ENCODE measurements at places on chromosomes 11 and 22.
A peak's percentile ranks its signal among the peaks of the same experiment; 100 is the strongest.

DNA sequence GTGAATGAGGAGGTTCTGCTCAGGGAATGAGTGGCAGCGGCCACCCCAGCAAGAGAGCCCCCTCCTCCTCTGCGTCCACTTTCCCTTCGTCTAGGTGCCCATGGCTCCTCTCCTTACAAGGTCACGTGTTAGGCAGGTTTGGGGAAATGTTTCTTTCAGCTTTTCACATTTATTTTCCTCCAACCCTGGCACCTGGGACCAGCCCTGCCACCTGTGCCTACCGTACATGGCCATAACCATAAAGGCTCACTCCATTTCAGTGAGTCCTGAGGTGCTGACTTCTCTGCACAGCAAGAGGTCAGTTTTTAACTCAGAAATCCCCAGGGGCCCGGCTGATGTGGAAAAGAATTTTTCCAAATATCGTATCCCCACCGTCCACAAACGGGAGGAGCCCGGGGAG is 71.2 kb downstream of the FLI1 start:
- DNase-seq, result no peak

GRCh38 chr11:60959431-60959830 is 7.5 kb upstream of the SLC15A3 start:
- no peak for DNase-seq

DNA sequence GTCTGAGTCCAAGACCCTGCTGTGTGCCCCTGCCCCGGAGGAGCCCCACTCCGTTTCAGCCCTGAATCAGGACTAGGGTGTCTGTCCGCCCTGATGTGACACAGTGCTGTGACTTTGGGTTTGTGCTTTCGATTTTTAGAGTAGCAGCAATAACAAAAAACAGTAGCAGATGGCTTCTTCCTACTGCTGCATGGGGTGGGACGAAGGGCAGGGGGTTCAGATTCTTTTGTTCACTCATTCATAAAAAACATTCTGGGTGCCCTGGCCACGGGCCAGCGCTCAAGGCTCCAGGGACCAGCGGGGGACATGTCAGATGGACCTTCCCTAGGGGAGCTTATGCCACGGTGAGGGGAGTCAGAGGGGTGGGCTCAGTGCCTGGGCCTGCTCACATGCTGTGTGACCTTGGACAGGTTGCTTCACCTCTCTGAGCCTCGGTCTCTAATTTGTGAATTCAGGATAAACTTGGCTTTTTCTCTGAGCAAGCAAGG is 24.6 kb upstream of the PRR5 start:
- DNase-seq, result no peak

GRCh38 chr11:129855086-129855485 is 39.4 kb downstream of the TMEM45B start:
- no peak for DNase-seq

DNA sequence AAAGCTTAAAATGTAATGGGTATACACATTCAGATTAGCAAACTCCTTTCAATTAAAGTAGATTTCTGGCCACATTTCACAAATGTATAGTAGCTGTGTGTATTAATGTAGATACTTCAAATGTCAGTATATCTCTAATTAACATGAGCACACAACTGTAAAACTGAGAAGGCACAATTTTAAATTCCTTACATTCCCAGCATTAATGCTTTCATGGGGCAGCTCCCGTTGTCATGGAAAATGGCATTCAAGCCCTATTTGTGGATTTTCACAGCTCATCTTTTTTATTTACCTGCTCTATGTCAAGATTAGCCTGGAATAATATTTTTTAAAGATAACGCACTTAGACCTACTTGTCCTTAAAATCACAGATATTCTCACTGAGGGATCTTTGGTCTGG is 113.6 kb upstream of the SOX6 start:
- no peak for DNase-seq

GRCh38 chr22:50162391-50162956 is 8.1 kb upstream of the PANX2 start:
- DNase-seq, result no peak

- peak; percentile 28 for DNase-seq
Observed at GRCh38 chr11:124069429-124070401, 28.6 kb upstream of the OR10G7 start.

DNA sequence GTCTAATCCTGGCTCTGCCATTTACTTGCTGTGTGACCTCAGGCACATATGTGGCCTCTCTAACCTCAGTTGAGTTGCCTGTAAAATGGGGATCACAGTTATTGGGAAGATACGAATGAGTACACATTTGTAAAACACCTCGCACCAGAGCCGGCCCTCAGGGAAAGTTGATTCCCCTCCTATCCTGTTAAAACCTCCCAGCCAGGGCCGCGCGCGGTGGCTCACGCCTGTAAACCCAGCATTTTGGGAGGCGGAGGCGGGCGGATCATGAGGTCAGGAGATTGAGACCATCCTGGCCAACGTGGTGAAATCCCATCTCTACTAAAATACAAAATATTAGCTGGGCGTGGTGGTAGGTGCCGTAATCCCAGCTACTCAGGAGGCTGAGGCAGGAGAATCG is 7.8 kb upstream of the MYBPC3 start:
- no peak for DNase-seq

DNA sequence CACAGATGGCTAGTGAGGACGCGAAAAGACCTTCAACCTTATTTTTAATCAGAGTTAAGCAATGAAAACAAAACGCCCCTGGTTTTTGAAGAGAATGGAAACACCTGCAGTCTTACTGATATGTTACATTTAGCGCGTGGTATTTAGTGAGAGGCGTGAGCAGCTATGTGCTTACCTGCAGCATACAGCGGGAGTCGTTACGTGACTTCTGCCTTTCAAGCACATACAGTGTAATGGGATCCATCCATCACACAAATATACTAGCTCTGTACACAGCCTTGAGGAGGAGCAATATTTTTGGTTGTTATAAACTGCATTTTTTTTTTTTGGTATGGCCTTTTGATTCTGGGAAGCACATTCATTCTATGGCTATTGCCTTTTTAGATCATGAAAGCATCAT is 5.5 kb downstream of the KRTAP5-2 start:
- no peak for DNase-seq

DNA sequence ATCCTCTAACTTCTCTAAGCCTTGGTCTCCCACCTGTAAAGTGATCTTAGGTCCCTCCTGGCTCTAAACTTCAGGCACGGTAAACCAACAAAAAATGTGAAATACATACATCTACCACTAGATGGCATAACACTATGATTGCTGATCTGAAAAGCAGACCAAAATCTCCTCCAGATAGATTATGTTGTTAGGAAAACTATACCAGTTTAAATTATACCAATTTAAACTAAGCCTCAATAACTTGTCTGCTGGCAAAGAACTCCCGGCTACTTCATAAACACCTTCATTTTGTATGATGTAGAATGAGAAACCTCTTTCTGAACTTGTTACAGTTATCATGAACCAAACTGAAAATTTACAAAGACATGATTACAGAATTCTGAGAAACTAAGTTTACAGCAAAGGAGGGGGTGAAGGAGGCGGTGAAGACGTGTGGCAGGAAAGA is 85.9 kb downstream of the SBF2 start:
- no peak for DNase-seq

DNA sequence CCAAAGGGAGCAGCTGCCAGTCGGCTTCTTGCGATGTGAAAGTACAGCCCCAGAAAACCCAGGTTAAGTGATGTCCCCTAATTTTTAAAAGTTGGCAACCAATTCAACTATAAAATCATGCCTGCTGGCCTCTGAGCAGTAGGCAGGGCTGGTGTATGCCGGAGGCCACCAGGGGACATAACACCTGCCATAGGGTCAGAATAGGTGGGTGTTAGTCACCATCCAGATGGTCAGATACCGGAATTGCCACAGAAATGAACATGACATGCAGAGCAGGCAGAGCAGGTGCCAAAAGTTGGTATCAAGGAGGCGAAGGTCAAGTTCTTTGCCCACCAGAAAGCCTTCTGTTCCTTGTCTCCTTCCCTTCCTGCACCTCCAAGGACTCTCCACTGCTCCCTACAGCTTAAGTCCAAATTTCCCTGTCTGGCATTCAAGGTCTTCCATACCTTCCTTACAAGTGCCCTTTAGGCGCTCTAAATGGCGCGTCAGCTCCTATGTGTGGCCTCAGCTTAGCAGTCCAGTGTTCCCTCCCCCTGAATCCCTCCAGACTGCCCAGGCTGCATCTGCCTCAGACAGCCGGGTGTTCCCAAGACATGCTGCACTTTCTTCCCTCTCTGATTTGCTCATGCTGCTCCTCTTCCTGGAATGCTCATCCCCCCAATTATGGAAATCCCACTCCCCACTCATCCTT is 45.1 kb downstream of the PTPRJ start:
- no peak for DNase-seq

- DNase-seq, result no peak
Observed at GRCh38 chr11:73716153-73717056, 44.5 kb downstream of the RAB6A start.

- peak; percentile 58 for DNase-seq
Observed at GRCh38 chr22:30694171-30694639, 469 bp upstream of the OSBP2 start.

GRCh38 chr22:37640591-37641560 is 1.4 kb downstream of the SH3BP1 start:
- DNase-seq, result no peak

DNA sequence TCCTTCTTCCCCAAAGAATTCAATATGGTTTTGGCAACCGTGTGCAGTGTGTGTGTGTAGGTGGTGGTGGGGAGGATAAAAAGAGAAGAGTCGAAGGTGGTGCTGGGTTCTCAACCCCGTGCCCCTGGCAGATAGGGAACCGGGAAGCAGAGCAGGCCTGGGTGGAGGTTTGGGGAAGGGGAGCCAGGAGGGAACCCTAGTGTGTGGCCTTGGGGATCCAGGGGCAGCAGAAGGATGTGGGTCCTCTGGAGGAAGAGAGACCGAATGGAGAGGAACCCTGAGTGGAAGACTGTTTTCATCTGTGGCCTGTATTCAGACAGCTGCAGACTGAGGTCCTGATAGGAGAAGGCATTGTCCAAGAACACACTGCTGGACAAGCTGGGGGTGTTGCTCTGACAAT is 73.3 kb upstream of the B3GAT1 start:
- no peak for DNase-seq

GRCh38 chr22:48044487-48045060 is 1282.1 kb downstream of the TBC1D22A start:
- DNase-seq, result no peak

GRCh38 chr11:79304599-79305212 is 136.1 kb downstream of the TENM4 start:
- no peak for DNase-seq

GRCh38 chr22:24053481-24054226 is 42.5 kb downstream of the CABIN1 start:
- DNase-seq, result no peak

- no peak for DNase-seq
Observed at GRCh38 chr11:69702769-69703452, 911 bp downstream of the FGF19 start.

- no peak for DNase-seq
Observed at GRCh38 chr22:23553438-23553837, 26.7 kb downstream of the IGLL1 start.

- DNase-seq, result no peak
Observed at GRCh38 chr11:35798983-35799382, 136.4 kb downstream of the TRIM44 start.

GRCh38 chr22:49812838-49813237 is 14.8 kb downstream of the BRD1 start:
- no peak for DNase-seq

DNA sequence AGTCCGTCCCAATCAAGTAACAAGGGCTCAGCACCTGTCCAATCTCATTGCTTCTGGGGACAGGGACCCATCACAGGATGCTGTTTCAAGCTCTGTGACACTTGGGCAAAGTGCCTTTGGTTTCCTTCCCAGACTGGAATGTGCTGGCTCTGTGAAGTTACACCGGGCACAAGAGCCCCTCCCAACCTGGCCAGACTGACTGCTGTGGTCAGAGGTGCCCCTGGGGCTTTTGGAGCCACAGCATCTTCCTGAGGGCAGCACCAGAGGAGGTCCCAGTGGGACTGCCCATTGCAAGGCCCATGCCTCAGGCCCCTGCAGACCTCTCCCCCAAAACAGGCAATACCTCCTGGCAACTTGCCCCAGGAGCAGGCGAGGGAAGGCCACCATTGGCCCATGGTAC is 155.2 kb upstream of the GRK3 start:
- no peak for DNase-seq

- no peak for DNase-seq
Observed at GRCh38 chr11:37449146-37449545, 851.1 kb upstream of the RAG2 start.

DNA sequence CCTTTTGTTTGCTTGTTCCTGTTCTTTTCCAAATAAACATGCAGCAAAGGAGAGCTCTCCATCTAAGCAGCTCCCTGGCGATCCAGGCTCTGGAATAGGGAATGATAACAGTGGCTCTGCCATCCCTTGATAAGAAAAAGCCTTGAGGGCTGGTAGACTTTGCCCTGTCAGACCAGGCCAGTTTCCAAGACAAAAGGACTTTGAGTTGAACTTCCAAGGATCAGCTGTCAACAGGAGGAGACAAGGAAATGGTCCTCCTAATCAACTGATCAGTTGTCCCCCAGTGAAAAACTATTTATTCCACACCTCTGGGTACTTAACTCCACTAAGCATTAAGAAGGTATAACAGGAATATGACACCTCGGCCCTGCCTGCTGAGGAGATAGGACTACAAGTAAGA is 127.8 kb downstream of the PARVA start:
- no peak for DNase-seq

- no peak for DNase-seq
Observed at GRCh38 chr11:16797776-16798175, 59.3 kb downstream of the C11orf58 start.

DNA sequence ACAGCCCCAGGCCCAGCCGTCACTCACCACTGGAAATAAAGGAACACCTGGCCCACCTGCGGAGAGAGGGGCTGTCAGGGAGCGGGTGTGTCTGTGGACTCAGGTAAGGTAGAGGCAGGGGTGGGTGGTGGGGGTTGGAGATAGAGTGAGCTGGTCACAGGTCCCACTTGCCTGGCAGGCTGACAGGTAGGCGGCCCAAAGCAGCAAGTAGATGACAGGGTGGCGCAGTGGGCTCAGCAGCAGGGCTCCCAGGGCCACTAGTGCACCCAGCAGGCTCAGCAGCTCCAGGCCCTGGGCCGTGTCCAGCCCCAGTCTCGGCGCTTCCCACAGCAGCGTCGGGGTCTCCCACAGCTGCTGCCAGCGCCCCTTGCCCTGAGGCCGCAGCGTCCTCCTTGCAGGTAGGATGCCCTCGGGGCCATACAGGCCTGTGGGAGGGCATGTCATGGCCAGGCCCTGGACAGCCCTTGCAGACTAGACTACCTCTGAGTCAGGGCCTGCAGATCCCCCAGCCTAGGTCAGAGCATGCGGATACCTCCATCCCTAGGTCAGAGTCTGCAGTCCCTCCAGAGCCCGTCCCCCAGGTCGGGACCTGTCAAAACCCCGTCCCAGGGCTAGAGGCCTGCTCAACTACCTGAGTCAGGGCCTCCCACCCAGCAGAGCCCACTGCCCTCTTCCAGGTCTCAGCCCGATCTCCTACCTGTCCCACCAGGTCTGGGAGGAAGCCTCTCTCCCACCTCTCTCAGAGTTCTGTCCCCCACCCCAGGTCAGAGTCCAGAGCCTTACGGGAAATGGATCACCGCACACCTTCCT is 686 bp downstream of the LMF2 start:
- DNase-seq, result no peak

- no peak for DNase-seq
Observed at GRCh38 chr22:19607192-19608002, 83.2 kb upstream of the CLDN5 start.

GRCh38 chr11:11841723-11842420 is at the start of gene USP47:
Gene USP47 (plus strand): TSS chr11:11841972. CDS start chr11:11842186, 214 bp downstream.
- peak; percentile 96 for DNase-seq

GRCh38 chr11:83957038-83957900 is 671.1 kb upstream of the CCDC90B start:
- DNase-seq, result no peak

GRCh38 chr11:3913921-3914320 is 58.5 kb downstream of the STIM1 start:
- no peak for DNase-seq

GRCh38 chr22:37740455-37741311 is 43.8 kb downstream of the TRIOBP start:
- peak; percentile 66 for DNase-seq
